ENCODE measurements at places on chromosomes 16 and 17. TPM values are rescaled to one million over a fixed set of nuclear protein-coding genes. Genes with fewer than 3 reads are reported as not detected.

FNDC8 gene
- not detected for total RNA-seq

CLEC19A gene
- not detected for total RNA-seq

SDF2 gene
- 36.8 TPM for total RNA-seq

TBX4 gene
- not detected for total RNA-seq

DNA sequence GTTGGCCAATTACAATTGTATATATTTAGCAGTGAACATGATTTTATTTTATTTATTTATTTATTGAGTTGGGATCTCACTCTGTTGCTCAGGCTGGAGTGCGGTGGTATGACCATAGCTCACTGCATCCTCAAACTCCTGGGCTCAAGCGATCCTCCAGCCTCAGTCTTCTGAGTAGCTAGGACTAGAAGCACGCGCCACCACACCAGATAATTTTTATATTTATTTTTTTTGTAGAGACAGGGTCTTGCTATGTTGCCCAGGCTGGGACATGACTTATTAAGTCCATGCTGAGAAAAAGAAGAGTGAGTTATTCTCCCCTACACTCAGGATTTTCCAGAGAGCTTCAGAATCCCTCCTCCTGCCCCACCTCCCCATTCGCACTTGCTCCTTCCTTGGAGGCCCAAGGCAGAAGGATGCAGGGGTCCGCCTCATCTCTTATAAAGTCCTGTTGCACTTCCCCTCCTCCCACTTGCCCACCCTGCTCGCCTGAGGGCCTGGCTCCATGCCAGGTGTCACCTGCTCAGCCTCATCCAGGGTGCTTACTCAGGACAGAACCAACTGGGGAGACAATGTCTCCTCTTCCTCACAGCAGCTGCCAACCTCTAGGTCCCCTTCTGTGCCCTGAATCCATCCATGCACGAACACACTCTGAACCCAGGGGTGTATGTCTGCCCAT lies 16.1 kb upstream of the SP2 start:
- no peak for DNase-seq

DNA sequence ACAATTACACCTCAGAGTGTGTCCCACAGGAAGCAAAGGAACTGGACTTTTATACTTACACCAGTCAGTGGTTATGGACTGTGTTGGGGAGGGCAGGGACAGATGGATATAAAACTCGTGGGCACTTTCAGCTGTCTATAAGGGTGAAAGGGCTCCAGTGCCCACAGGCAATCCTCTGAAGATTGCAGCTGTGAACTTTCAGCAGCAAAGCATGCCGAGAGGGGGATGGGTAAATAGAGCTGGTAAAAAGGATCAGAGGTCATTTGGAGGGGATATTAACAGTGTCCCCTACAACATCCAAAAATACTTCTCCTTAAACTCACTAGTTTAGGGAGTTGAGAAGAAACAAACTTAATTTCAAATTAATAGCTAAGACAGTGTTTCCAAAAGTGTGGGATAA lies 13.3 kb upstream of the RFWD3 start:
- no peak for DNase-seq

GRCh38 chr17:79813297-79814126 lies 16.6 kb upstream of the CBX8 start:
- DNase-seq, result no peak

GRCh38 chr16:2232094-2232990 lies 3.9 kb upstream of the DNASE1L2 start:
- no peak for DNase-seq

GRCh38 chr16:78576941-78577340 lies 477.5 kb downstream of the WWOX start:
- no peak for DNase-seq

DNA sequence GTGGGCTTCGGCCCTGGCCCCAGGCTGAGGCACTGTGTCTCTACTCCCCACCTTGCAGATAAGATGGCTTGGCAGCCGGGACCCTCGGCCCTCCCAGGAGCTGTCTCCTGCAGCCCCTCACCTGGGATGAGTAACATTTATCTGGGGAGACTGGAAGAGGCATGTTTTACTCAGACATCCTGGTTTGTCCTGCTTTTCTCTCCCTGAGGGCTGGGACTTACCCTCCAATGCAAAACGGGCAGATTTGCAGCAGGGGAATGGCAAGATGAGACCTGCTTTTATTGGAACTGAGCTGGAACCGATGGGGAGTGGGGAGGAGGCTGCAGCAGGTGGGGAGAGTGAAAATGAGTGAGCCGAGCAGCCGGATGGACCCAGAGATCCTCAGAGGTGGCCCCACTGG lies 27.3 kb upstream of the UBE2G1 start:
- DNase-seq, result no peak

DNA sequence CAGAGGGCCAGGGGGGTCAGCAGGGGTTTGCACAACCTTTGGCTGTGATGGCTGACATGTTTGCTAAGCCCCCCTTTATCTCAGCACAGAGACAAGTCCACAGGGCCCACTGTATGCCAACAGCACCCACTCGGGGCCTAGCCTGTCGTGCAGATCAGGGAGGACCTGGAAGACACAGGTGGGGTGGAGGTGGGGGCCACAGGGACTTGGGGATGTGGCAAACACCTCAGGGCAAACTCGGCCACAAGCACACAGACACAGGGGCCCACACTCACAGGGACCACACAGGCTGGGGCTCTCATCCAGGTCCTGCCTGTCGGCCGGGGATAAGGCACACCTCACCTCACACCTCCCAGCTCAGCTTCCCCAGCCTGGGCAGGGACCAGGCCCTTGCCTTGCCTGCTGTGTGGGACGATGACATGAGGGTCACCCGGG lies 87.9 kb downstream of the C16orf78 start:
- no peak for DNase-seq

GRCh38 chr17:16272111-16272840 lies 55.3 kb downstream of the PIGL start:
- DNase-seq, result no peak

- DNase-seq, result no peak
Observed at GRCh38 chr16:57394444-57394843, 10.1 kb upstream of the CCL17 start.

All from activated naive CD8-positive, alpha-beta T cell treated with anti-CD3 and anti-CD28 coated beads for 36 hours (primary cell).